ENCODE measurements at places on chromosomes 3 and 15. TPM values are rescaled to one million over a fixed set of nuclear protein-coding genes. Genes with fewer than 3 reads are reported as not detected.

DNA sequence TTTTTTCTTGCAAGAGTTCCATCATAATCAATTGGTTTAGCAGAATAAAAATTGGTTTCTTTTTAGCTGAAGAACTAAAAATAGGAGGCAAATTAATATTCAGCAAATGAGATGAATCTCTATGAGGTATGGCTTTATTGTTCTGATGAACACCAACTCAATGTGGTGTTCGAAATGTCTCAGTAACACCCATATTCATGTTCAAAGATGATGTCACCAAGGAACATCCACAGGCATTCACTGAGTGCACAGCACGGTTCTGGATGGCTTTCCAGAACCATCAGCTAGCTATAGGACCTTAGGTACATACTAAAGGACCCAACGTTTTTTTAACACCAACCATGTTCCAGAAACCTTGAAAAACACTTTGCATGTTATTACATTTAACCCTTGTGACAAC, 42.7 kb downstream of the CCNL1 start:
- DNase-seq = no peak
- no peak overlapping the region for H3K27ac ChIP-seq
- H3K4me1 ChIP-seq = peaks cover 48% of the 10 kb centered on the region
- H3K36me3 ChIP-seq = no peaks in the 10 kb centered on the region

Gene FOXB1
- 2.2 TPM for total RNA-seq

GRCh38 chr3:135213822-135214221, 418.8 kb downstream of the EPHB1 start:
- H3K4me1 ChIP-seq = no peaks in the 10 kb centered on the region
- H3K27ac ChIP-seq = no peak overlapping the region
- DNase-seq = no peak
- peaks cover 35% of the 10 kb centered on the region for H3K27me3 ChIP-seq
- no peak overlapping the region for H3K4me3 ChIP-seq
- no peaks in the 10 kb centered on the region for H3K36me3 ChIP-seq

Gene RLBP1
- not detected for total RNA-seq

GRCh38 chr3:152891678-152892077, 56.7 kb downstream of the P2RY1 start:
- no peaks in the 10 kb centered on the region for H3K4me1 ChIP-seq
- H3K27me3 ChIP-seq = no peaks in the 10 kb centered on the region
- no peak overlapping the region for H3K4me3 ChIP-seq
- no peak for DNase-seq
- H3K27ac ChIP-seq = no peak overlapping the region

DNA sequence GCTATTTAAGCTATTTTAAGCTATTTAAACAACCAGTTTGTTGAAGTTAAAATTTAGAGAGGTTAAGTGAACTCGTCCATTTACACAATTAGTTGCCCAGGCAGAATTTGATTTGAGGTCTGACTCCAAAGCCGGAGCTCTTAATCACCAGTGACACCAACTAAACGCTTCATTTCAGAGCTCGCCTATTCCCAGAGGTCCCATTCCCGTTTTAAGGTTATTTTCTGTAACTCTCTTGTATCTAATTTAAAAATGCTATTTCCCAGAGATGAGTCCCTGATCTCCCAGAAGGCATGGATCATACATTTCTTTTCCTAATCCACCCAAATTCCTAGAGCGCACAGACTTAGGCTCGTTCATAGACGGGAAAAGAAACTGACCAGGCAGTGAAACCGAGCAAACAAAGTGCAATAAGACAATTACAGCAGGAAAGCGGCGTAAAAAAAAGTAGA, 904 bp upstream of the MCTP2 start:
- peaks cover 18% of the 10 kb centered on the region for H3K4me1 ChIP-seq
- H3K36me3 ChIP-seq = no peaks in the 10 kb centered on the region
- H3K27me3 ChIP-seq = no peaks in the 10 kb centered on the region

- no peak for DNase-seq
- no peak overlapping the region for H3K27ac ChIP-seq
- no peaks in the 10 kb centered on the region for H3K4me1 ChIP-seq
These were observed 398.4 kb downstream of the TUSC7 start for GRCh38 chr3:117107946-117108345.

Data from PC-9 (cell line).